Ecto neural progenitor cell (in vitro differentiated cells): ENCODE measurements at places on chromosomes 1 and 21.

DNA sequence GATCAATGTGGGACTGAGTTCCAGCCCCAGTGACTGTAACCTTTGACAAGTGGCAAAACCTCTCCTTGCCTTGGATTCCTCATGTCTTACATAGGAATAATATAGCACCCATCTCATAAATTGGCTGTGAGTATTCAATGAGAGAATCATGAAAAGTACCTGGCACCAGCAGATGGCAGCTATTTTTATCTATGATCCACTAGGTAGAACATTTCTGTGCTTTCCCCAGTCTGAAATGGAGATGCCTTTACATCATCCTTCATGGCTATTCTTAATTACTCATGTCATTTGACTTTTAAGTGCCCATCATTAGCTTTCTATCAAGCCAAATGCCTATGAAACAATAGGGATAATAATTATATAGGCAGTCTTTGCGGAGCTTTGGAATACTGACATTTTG lies 130.1 kb downstream of the TGFB2 start:
- DNase-seq, result no peak

GRCh38 chr1:109255097-109255651 lies 5.8 kb downstream of the CELSR2 start:
- peak; percentile 77 for DNase-seq

DNA sequence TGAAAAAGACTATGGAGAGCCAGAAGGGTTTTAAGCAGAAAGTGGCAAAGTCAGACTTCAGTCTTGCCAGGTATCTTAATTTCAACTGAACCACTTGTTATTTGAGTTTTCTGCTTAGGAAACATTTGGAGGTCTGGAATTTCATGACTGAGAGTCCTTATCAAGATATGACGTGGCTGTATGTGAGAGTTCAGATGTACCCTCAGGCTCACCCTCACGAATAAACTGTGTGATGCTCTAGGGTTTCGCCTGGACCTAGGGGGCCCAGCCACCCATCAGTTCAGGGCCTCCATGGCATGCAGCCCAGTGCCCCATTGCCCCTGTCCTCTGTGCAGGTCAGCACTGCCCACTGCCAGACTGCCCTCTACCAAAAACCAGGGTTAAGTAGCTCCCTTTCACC lies 30.6 kb upstream of the TADA1 start:
- no peak for DNase-seq

GRCh38 chr1:51532853-51533252 lies 13.8 kb upstream of the EPS15 start:
- no peak for DNase-seq

GRCh38 chr1:112060261-112060660 lies 70.8 kb upstream of the KCND3 start:
- DNase-seq, result no peak

GRCh38 chr1:27152829-27153548 lies 1.9 kb downstream of the SLC9A1 start:
- no peak for DNase-seq

DNA sequence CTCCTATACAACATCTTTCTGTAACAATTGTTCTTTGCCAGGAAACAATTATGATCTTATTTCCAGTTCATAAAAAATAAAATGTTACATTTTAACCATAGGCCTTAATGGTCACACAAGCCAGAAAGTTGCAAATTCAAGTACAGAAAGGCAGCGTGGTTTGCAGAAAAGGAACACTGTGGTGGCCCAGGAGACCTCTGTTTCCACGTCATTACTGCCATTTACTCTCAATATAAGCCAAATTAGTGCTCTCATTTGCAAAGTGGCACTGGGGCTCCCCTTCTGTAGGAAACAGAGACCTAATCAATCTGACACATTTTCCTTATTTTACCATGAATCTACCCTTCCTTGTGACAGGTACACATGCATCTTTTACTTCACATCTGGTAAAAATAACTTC lies 79.3 kb upstream of the TLR5 start:
- peak; percentile 8 for DNase-seq

GRCh38 chr1:67869233-67869632 lies 36.0 kb upstream of the GNG12 start:
- DNase-seq, result no peak

- peak; percentile 51 for DNase-seq
Observed at GRCh38 chr1:67463298-67463955, 33.2 kb upstream of the SERBP1 start.

GRCh38 chr21:38244885-38245869 lies 11.6 kb upstream of the KCNJ15 start:
- no peak for DNase-seq

DNA sequence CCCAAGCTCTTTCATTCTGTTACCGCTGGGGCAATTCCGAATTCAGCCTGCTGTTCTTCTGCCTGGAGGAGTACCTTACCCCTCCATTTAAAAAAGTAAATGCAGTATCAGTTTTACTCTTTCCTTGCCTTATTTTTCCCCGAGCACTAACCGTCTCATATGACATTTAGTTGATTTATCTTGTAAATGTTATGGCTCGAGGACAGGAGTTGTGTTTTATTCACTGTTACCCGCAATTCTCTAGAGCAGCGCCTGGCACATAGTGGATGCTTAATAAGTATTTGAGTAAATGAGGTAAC lies 425 bp upstream of the TADA1 start:
- no peak for DNase-seq

- no peak for DNase-seq
Observed at GRCh38 chr21:45988366-45989347, 7.1 kb downstream of the COL6A1 start.

GRCh38 chr1:192595299-192595698 lies 19.7 kb downstream of the RGS1 start:
- DNase-seq, result no peak

GRCh38 chr1:205319081-205320018 lies 2.2 kb downstream of the NUAK2 start:
- DNase-seq, result no peak
